ENCODE measurements at places on chromosomes 16 and 17. TPM values are rescaled to one million over a fixed set of nuclear protein-coding genes. Genes with fewer than 3 reads are reported as not detected.

PRDM7 gene
- not detected for total RNA-seq

GP1BA gene
- total RNA-seq: not detected

GRCh38 chr16:62261760-62262159, 225.5 kb upstream of the CDH8 start:
- DNase-seq: no peak

CACNG3 gene
- not detected for total RNA-seq

DNA sequence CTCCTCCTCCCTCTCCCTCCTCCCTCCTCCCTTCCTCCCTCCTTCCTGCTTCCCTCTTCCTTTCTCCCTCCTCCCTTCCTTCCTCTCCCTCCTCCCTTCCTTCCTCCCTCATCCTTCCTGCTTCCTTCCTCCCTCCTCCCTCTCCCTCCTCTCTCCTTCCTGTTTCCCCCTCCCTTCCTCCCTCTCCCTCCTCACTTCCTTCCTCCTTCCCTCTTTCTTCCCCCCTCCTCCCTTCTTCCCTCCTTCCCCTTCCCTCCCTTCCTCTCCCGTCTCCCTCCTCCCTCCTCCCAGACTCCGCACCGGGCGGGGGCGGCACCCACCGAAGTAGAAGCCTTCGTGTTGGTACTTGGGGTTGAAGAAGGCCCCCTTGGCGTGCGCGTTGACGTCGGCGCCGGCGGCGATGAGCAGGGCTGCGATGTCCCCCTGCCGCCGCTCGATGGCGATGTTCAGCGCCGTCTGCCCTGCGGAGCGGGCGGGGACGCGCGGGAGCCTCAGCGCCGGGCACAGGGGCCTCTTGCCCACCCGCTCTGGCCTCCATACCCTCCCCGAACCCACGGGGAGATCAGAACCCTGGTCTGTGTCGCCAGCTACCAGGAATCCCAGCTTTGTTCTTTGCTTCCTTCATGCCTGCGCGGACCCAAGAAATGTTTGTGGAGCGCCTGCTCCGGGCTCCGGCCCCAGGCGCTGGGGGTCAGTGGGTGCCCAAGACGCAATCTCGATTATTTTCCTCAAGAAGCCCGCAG, 22.2 kb downstream of the TRPV3 start:
- DNase-seq: peak; percentile 71

DNA sequence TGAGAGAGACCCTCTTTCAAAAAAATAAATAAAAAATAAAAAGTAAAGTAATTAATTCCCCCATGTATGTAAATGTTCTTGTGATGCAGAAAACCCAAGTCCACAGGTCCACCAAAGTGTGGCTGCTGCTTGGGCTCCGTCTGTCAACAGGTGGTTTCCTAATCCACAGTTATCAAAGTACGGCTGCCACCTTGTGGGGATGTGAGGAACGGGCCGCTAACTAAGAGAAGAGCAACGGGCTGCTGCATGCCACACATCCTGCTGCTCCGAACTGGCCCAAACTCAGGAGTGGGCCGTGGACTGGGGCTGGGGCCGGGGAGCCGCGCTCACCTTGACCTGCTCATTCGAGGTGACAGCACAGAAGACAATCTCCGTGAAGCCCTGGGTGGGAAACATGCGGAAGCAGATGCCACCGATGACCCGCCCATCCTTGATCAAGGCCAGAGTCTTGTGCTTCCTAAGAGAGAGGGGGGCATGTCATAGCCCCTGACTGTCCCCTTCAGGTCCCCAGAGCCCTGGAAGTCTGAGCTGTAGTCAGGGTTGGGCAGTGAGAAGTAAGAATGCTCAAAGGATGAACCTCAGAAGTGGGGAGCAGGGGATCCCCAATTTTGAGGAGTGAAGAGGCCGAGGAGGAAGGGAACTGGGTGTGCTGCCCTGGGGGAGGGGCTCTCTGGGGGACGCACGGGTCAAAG, 4.3 kb downstream of the KAT2A start:
- DNase-seq: peak; percentile 93

DNA sequence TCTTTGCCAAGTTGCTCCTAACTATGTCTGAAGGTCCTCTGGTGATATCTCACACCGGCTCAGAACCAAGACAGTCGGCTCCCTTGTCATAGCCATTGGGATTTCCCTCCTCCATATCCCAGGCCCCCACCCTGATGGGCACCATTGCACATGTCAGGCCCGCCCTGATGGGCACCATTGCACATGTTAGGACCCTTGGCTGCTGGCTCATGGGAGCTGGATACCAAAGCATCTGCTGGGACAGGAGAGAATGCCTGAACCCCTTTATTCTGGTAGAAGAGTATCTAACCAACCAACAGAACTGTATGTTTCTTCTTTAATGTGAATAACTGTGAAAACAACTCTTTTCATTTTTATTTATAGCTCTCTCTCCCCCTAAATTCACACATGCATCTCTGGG, 454.5 kb upstream of the HSBP1 start:
- DNase-seq: no peak

GRCh38 chr17:16482253-16482652, 9.7 kb downstream of the LRRC75A start:
- no peak for DNase-seq

DNA sequence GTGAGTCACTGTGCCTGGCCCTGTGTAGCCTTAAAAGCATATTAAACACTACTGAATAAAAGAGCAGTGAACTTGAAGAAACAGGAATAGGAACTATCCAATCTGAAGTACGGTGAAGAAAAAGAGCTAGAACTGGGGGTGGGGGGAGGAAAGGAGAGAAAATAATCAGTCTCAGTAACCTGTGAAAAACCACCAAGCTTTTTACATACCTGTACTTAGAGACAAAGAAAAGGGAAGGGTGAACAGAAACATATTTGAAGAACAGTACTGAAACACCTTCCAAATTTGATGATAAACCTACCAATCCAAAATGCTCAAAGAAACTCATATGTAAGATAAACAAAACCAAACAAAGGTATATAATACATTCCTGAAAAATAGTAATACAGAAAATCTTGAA, 77.5 kb downstream of the USP32 start:
- DNase-seq: no peak

- DNase-seq: no peak
Measured at GRCh38 chr17:28001149-28001548, 41.3 kb upstream of the NLK start.

CD300E gene
- total RNA-seq: not detected

RAPGEFL1 gene
- total RNA-seq: 3.1 TPM

- no peak for DNase-seq
Measured at GRCh38 chr17:10842658-10843057, 4.8 kb upstream of the PIRT start.

DNA sequence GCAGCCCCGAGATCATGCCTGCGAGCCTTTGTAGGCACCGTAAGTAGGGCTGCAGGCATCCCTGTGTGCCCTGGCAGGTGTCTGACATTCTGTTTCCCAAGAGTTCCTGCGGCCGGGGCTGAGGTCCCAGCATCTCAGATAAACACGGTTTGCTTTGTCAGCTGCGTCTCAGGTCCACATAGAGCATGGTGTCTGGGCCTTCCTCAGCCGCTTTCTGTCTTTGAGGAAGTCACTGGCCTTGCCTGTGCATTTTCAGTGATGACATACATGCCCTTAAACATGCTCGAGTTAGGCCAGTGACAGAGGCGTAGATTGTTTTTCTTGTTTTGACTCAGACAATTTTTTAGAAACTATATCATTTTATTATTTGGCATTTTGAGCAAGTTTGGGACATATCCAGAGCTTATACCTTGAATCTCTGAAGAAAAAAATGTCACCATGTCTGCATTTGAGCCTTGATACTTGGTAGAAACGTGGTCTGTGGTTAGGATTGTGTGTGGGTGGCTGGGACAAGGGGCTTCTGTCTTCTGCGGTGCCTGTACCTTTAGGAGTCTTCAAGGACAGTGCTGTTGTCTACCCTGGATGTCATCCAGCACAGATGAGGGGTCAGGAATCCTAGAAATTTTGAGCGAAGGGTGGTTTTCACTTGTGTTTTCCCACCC, 105.8 kb downstream of the SNX29 start:
- DNase-seq: peak; percentile 46

DNA sequence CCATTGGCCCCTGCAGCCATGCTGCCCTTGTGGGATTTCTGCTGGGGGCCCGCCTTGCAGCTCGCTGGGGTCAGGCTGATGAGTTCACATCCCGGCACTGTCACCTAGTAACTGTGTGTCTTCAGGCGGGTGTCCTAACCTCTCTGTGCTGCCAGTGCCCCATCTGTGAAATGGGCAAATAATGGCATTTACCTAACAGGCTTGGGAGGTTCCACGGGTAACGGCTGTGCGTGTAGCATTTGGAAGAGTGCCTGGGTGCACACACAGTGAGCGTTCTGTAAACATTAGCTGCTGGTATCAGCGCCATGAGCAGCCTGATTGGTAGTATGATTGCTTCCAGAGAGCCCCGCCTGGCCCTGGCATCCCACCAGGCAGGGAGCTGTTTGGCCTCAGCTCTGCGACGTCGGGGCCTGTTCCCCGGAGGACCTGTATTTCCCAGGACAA, 167.3 kb upstream of the GSE1 start:
- DNase-seq: no peak

- no peak for DNase-seq
Measured at GRCh38 chr17:43856141-43856540, 9.2 kb downstream of the CD300LG start.

DNA sequence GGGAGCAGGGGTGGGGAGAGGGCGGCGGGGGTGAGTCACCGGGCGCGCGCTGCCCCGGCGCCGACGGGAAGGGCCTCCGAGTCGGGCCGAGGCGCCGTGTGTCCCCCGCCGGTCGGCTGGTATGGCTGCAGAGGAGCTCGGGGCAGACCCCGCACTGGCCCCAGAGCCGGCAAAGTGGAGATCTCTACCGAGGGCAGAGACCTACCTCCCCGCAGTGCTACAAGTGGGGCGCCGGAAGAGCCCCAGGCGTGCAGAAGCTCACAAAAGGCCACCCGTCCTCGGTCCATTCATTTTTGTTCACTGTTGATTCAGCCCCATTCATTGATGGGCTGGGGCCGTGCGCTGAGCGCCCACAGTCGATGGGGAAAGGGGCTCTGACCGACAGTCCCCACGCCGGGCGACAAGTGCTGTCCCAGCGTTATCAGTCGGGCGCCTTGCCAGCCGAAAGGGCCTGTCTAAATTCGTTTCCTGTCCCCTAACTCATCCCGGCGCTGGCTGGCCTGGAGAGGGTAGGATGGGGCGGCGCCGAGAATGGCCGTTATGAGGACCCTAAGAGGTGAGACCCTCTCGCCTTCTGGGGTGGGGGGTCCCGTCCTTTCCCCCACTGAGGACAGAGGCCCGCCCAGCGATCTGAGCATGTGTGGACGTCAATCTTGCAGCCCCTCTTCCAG, 709 bp upstream of the ENO3 start:
- DNase-seq: peak; percentile 44

GRCh38 chr16:85514598-85515318, 98.4 kb upstream of the GSE1 start:
- DNase-seq: no peak

- no peak for DNase-seq
Measured at GRCh38 chr17:39027455-39028035, 60.3 kb upstream of the FBXO47 start.

Data from activated naive CD4-positive, alpha-beta T cell treated with anti-CD3 and anti-CD28 coated beads for 36 hours (primary cell).